Esophagus squamous epithelium (tissue), 5 donors: ENCODE measurements at places on chromosomes 12 and 14. TPM values are rescaled to one million over a fixed set of nuclear protein-coding genes. Genes with fewer than 3 reads are reported as not detected.

ADAM20 gene
- 0.21 TPM for total RNA-seq

TRMT5 gene
- total RNA-seq: 5.7 TPM

- H3K27ac ChIP-seq: no peak overlapping the region
- DNase-seq: no peak
- no peaks in the 10 kb centered on the region for H3K36me3 ChIP-seq
- peaks cover 14% of the 10 kb centered on the region for H3K4me1 ChIP-seq
- H3K4me3 ChIP-seq: no peak overlapping the region
- H3K27me3 ChIP-seq: no peaks in the 10 kb centered on the region
Measured at GRCh38 chr14:23629832-23630396, 6.2 kb upstream of the DHRS2 start.

GRCh38 chr12:123877968-123878367 is 94.7 kb downstream of the CCDC92 start:
- no peak for DNase-seq
- H3K27ac ChIP-seq: no peak overlapping the region
- H3K4me3 ChIP-seq: no peak overlapping the region
- H3K4me1 ChIP-seq: no peaks in the 10 kb centered on the region
- H3K36me3 ChIP-seq: no peaks in the 10 kb centered on the region
- H3K27me3 ChIP-seq: no peaks in the 10 kb centered on the region

DNA sequence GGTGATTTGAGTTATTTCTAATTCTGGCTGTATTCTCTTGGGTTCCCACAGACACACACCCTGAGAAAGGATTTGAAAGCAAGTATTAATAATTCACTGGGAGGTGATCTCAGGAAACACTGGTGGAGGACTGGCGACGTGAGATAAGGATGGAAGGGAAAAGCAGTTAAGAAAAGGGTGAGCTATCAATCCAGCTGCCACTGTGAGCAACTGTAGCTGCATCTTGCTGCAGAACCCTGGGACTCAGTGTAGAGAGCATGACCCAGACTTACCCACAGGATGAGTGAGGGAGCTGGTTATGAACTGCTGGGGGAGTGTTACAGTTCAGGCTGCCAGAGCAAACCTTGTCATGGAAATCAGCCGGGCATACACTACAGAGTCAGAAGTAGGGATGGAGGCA is 71.9 kb downstream of the RESF1 start:
- no peak overlapping the region for H3K27ac ChIP-seq
- H3K27me3 ChIP-seq: no peaks in the 10 kb centered on the region
- H3K4me1 ChIP-seq: no peaks in the 10 kb centered on the region

DNA sequence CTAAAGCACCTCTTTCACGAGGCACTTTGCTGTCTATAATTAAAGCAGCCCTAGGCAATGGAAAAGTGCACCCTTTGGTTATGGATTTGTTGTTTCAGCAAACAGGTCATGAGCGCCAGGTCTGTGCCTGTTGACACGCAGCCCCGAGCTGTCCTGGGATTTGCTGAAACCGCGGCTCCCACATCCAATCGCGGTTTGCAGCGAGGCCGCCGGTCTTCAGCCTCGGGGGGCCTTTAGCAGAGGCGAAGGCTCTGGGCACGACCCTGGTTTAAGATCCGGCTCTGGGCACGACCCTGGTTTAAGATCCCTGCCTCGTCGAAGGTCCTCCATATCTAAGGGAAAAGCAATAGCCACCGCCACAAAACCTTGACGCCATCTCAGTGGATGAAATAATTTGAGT is 79.2 kb downstream of the GLT1D1 start:
- H3K27me3 ChIP-seq: no peaks in the 10 kb centered on the region
- no peak for DNase-seq
- no peaks in the 10 kb centered on the region for H3K36me3 ChIP-seq

DNA sequence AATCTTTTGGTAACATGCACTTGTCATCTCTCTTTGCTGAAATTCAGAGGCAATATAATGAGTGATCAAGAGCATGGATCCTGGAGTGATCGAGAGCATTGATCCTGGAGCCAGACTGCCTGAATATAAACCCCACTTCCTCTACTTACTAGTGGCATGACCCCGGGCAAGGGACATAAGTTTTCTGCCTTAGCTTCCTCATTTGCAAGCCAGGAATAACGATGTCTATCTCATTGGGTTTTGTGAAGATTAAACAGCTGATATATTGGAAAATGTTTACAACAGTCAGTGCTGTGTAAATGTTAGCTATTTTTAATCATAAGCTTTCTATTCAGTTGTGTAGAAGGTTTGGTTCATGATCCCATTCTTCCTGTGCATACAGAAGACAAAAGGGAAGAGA is 2.4 kb upstream of the CSRNP2 start:
- no peak overlapping the region for H3K27ac ChIP-seq
- no peak overlapping the region for H3K4me3 ChIP-seq
- H3K27me3 ChIP-seq: no peaks in the 10 kb centered on the region
- H3K4me1 ChIP-seq: peaks cover 7% of the 10 kb centered on the region

- H3K4me3 ChIP-seq: no peak overlapping the region
- no peaks in the 10 kb centered on the region for H3K27me3 ChIP-seq
- peaks cover 70% of the 10 kb centered on the region for H3K4me1 ChIP-seq
- H3K27ac ChIP-seq: no peak overlapping the region
Measured at GRCh38 chr14:68251769-68252100, 432.2 kb downstream of the RAD51B start.

- H3K4me1 ChIP-seq: no peaks in the 10 kb centered on the region
- no peak for DNase-seq
- H3K36me3 ChIP-seq: no peaks in the 10 kb centered on the region
- H3K27me3 ChIP-seq: no peaks in the 10 kb centered on the region
Measured at GRCh38 chr12:19856389-19856788, 417.1 kb downstream of the AEBP2 start.

GRCh38 chr12:71060426-71060825 is 97.4 kb downstream of the TSPAN8 start:
- H3K4me3 ChIP-seq: no peak overlapping the region
- H3K27me3 ChIP-seq: no peaks in the 10 kb centered on the region
- DNase-seq: no peak
- H3K27ac ChIP-seq: no peak overlapping the region
- H3K36me3 ChIP-seq: no peaks in the 10 kb centered on the region
